NCI-H2171 treated with DMSO at 0.1 percent for 48 hours (cell line): ENCODE measurements at places on chromosomes 1 and 21.

- DNase-seq: no peak
Observed at GRCh38 chr1:210523830-210524229, 195.1 kb downstream of the HHAT start.

GRCh38 chr21:31801551-31802219, 69.8 kb upstream of the SCAF4 start:
- peak; percentile 80 for DNase-seq

- no peak for DNase-seq
Observed at GRCh38 chr1:1921901-1922701, 3.0 kb upstream of the TMEM52 start.

- DNase-seq: no peak
Observed at GRCh38 chr1:7781923-7782495, 2.1 kb upstream of the PER3 start.

DNA sequence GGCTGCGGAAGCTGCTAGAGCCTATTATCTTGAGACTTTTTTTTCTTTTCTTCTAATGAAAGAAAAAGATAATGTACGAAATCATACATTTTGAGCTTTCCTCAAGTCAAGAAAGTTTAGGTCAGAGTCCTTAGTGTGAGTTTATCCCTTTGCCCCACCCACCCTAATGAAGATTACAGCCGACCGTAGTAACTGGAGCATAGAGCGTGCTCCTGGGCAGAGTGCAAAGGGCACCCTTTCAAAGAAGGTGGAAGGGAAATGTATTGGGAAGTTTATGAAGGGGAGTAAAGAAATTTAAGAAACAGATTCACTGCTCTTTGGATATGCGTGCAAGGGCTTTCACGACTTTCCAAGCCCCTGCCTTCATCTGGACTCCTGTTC, 17.2 kb downstream of the GNG12 start:
- DNase-seq: no peak

- DNase-seq: no peak
Observed at GRCh38 chr1:90220941-90221693, 226.2 kb downstream of the ZNF326 start.

- no peak for DNase-seq
Observed at GRCh38 chr1:206882555-206882954, 14.7 kb upstream of the IL24 start.

DNA sequence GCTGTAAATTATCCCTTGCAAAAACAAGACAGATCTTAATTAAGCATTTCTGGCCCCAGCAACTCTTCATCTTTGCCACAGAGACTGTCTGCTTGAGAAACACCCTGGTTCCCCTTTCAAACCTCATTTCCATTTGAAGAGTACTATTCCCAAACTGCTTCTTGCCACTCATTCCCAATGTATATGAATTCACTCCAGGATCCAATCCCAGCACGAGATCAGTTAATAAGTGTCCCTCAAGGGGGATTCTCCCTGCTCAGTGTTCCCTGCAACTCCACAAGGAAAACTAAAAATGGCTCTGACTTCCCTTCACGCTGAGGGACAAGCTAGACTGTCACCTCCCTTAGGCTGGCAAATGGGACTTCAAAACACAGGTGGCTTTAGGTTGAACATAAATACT, 173.2 kb downstream of the SIPA1L2 start:
- DNase-seq: no peak

DNA sequence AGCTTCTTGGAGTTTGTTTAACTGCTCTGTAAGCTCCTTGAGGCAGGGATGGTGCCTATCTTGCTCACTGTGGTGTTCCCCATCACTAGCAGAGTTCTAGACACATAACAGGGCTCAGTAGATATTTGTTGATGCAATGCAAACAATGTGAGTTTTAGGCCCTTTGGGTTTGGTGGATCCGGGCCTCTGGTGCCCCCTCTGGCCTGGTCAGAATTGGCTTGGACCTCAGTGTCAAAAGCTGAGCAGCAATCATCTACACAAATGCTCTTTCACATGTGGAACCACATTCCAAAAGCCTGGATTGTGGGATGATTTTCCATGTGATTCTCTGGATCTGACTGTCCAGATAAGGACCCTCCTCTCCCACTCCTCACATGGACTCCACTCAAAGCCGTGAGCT, 53.4 kb upstream of the BCAR3 start:
- no peak for DNase-seq

GRCh38 chr1:42282867-42283583, 52.0 kb downstream of the FOXJ3 start:
- no peak for DNase-seq

- no peak for DNase-seq
Observed at GRCh38 chr1:215718575-215719287, 151.6 kb downstream of the KCTD3 start.

GRCh38 chr1:167418391-167418790, 99.9 kb downstream of the CD247 start:
- DNase-seq: peak; percentile 57

DNA sequence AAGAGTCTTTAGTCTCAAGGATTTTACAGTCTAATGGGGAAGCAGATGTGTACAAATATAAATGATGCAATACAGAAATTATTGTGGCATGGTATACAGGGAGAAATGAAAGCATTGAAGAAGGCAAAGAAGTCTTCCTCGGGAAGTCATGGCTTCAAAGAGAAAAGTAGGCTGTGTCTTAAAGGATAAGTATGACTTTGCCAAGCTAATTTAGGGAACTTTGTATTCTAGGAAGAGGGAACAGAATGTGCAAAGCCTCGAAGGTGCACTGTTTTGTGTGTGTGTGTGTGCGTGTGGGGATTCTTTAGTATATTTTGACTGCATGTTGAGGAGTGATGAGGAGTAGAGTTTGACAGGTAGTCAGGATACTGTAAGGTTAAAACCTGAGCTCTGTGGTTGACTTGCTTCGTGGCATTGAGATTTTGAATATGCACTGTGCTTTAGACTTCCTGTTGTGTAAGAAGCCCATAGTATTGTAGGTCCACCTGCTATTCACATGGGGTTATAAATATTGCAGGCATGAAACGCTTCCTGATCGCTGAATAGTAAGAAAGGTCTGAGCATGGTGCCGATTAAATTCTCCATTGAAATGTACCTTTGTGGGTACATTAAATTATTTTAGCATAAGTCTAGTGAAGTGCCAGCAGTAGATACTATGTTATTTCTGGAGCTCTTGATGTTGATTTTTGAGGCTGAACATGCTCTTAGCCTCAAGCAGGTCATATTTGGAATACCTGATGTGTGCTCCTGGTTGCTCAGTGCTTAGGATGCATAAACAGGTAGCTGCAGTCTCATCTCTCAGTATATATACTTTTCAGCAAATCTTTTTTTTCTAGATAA, 8.0 kb downstream of the SMAP2 start:
- DNase-seq: no peak

- DNase-seq: no peak
Observed at GRCh38 chr21:14901482-14901958, 163.3 kb downstream of the NRIP1 start.

DNA sequence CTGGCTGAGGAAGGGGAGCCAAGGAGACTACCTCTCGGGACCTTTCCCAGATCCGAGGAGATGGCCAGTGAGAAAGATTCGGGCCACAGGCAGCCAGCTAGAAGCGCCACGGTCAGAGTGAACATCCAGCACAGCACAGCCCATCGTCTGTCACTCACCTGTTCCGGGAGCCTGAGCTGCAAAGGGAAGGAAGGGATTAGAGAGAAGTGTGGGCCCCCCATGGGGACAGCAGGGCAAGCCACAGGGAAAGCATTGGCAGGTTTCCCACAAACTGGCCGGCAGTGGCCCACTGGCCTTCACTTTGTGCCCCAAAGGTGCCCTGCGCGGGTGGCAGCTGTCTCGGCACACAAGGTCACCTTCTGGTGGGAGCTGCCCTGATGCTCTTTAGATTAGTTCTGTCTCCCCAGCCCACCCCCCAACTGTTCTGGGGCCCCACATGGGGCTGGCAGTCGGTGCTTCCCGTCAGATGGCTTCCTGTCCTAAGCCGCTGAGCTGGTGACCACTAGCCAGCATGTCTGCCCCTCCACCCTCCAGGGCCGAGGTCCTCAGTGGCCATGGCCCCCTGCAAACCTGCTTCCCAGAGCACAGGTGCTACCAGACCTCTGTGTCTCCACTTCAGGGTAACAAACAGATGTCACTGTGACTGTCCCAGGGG, 56.7 kb downstream of the LACTBL1 start:
- peak; percentile 72 for DNase-seq

DNA sequence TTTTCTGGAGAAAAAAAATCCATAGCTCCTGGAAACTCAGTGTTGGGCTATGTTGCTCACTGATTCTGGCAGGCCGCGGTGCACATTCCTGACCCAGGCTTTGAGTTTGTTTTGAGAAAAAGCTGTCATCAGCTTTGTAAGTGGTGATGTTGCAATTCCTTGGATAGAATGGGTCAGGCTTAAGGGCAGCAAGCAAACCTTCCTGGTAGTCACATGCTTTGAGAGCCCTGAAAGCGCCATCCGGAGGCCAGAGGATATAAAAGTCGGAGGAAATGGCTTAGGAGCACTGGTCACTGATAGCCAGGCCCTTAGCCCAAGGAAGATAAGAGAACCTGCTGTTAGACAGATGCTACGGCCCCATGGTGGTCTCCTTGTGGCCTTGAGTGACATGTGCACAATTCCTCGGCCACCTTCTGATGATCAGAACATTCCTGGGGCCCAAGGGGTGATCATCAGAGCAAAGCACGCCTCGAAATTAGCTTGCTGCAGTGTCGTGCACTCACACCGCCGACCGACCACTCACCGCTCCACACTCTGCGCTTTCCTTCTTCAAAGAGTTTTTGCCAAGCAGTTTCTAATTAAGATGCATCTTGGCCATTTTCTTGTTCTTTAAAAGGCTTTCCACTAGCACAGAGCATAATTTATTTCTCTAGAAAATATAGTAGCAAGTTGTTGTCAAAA, 78.6 kb downstream of the MAN1C1 start:
- DNase-seq: no peak

DNA sequence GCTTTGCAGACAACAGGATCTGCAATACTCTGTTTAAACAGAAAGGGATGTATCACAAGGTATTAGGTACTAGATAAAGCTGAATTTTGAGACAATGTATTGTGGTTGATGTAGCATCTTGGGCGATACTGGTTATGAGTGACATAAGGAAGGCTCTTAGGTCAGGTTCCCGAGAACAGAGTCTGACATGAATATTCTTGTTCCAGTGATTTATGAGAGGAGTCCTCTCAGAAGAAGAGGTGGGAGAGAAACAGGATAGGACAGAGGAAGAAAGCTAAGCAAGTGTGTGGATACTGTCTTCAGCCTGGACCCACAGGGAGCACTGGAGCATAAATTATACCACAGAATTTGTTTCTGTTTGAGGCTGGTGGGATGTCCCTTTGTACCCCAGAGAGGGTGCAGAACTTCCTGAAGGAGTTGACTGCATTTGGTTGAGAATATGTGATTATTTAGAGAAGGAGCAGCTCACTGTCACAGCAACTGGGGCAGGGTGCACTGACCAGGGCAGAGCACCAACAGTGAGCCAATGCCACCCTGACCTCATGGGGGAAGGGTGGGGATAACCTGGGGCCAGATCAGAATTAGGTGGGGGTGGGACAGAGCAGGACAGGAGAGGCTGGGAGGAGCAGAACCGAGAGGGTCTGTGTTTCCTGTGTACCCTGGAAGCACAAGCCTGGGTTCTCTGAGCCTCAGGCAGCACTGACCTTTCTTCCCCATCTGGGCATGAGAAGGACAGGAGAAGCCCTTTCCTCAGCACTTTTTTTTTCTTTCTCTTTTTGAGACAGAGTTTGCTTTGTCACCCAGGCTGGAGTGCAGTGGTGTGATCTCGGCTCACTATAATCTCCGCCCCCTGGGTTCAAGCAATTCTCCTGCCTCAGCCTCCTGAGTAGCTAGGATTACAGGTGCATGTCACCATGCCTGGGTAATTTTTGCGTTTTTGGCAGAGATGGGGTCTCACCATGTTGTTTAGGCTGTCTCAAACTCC, 36.3 kb upstream of the SLC6A9 start:
- no peak for DNase-seq

DNA sequence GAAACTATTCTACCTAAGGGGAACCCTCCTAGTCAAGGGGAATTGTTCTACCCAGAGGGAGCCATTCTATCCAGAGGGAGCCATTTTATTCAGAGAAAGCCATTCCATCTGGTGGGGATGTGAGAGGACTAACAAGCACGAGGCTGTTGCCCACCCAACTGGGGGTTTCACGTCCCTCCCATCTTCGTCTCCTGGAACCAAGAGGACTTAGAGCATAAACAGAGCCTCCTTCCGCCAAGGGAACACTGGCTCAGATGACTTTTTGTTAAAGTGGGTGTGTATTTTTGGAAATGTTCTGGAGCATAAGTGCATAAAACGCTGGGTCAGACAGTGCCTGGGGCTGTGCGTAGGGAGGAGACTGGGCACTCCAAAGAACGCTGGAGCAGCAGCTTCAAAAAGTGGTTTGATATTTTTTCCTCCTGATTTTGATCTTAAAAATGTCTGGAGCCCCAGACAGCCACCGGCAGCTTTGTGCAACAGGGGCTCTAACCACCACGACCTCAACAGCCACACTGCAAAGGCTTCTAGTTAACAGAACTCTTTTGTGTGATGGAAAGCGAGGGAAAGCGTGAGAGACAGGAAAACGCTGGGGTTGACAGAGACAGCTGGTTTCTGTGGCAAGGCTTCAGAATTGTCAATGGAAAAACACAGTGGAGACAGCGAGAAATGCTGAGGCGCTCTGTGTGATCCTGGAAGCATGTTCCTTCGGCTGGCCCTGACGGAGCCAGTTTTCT, 363.6 kb upstream of the CAMK1G start:
- DNase-seq: no peak

DNA sequence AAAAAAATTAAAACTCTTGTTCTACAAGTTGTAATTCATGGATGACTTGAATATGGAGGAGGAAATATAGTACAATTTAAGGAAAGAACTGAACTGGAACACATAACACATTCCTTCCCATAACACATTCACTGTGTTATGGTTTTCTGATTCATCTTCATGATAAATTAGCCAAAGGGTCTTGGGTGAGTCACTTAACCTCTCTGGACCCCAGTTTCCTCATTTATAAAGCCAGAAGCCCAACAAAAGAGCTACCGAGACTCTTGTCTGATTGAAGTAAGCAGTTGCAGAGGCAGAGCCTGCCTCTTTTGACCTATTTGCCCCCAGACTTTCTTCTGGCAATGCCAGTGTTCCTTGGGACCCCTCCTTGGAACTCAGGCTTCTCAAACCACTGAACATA, 161.9 kb upstream of the KCTD3 start:
- DNase-seq: no peak

DNA sequence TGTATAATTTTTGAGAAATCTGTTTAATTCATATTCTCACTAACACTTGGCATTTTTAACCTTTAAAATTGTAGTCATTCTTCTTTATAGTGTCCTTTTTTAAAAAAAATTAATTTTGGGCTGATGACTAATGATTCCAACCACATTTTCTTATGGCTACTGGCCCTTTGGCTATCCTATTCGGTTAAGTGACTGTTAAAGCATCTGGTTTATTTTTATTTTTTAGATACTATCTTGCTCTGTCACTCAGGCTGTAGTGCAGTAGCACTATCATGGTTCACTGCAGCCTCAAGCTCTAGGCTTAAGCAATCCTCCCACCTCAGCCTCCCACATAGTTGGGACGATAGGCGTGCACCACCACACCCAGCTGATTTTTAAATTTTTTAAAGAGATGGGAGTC, 723.2 kb upstream of the CXADR start:
- no peak for DNase-seq

DNA sequence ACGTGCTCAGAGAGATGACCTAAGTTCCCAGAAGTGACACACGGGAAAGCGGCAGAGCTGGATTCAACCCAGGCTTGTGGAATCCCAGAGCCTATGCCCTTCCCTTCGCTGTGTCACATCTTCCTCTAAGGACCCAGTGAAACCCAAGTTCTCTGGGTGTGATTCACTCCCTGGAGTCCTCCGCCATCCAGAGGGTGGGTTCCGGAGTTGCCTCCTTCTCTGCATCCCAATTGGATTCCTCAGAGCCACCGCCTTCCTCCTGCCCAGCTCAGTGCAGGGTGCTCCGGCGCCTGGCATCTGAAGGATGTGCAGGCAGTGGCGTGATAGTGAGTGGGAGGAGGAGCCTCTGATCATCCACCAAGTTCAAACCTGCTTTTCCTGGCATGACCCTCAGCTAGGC, 20.7 kb upstream of the RCC2 start:
- no peak for DNase-seq
